Hematopoietic multipotent progenitor cell treated with erythropoietin and hydrocortisone succinate and interleukin-3 and kit ligand, for 6 days (in vitro differentiated cells): ENCODE measurements at places on chromosomes 4 and X.
A peak's percentile ranks its signal among the peaks of the same experiment; 100 is the strongest.

GRCh38 chrX:39367416-39367815 is 566.2 kb downstream of the MID1IP1 start:
- no peak for DNase-seq

GRCh38 chr4:178329226-178329872 is 887.1 kb upstream of the AGA start:
- no peak for DNase-seq

DNA sequence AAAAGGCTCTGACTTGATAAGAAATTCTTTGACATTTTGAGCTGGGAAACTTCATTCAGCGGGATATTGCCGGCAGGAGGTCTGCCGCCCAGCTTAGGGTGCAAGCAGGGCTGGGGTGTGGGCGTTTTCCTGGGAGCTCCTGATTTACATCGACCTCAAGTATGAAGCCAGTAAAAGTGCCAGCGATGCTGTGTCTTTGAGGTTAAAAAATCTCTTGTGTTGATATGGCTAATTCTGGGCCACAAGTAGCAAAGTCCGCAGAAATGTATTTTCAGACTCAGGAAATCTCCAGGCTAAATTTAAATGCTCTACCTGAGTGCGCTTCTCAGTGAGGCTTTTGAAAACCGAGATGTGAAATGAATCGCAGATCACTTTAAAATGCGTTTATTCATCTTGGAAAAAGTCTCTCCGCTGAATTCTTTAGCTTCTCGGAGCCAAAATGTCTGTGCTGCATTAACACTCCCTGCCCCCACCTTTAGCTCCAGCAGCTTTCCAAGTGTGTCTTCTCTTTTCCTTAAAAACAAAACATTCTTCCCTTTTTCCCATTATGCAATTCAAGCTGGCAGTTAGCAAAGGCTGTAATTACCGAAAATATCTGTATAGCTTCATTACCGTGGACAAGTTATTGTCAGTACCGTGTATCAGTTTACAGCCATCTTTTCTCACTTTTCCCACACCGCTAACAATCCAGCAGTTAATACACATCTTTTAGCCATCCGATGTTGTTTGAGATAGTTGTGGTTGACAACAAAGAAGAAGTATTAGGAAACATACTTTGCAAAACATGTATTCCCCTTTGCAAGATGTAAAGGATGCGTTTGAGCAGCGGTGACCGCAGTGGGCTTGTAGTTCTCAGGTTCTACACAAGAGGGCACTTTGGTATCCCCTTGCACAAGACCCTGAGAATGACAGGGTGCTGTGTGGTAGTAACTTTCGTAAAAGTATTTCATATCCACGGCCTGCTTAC is 136.0 kb upstream of the STX18 start:
- peak; percentile 12 for DNase-seq

- DNase-seq: no peak
Measured at GRCh38 chr4:108155373-108155772, 13.4 kb downstream of the LEF1 start.
